ENCODE measurements at places on chromosomes 16 and 17. TPM values are rescaled to one million over a fixed set of nuclear protein-coding genes. Genes with fewer than 3 reads are reported as not detected.

GRCh38 chr16:12207939-12208338 lies 231.4 kb downstream of the SNX29 start:
- no peak for DNase-seq

- peak; percentile 43 for DNase-seq
Measured at GRCh38 chr16:27969574-27969973, 93.9 kb downstream of the GSG1L start.

DNA sequence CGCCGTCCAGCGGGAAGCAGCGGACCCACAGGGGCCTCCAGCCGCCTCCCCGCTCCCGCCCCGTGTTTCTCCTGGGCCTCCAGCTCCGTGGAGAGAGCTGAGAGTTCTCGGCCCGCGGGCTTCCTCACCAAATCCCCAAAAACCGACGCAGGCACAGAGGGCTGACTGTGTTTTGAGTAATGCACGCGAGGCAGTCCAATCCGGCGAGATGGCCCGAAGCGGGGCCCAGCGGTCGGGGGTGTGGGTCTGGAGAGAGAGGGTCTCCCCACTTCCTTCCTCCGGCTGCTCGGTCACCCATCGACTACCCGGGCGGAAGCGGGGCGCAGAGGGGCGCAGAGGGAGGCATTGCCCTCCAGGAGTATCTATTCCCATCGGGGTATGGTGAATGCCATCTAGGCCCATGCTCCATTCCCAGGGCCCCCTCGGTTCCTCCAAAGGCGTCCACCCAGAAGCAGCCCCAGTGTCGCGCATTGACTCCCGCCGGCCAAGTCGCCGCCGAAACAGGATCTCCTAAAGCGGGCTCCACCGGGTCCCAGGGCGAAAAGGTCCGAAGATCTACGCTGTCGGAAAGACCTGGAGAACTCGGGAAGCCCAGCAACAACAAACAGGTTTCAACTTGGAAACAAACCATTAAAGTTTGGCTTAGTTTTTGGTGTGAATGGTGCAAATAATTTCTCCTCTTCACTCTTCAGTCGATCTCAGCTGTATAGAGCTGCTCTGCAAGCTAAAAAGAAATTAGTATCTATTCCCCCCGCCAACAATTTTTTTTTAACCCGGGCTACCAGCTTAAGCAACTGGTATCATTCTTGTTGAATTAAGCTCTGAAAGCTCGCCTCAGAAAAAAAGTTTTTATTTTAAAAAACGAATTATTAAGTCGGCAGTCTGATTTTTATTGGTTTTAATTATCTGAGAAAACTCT lies 19.2 kb upstream of the HOXB13 start:
- no peak for DNase-seq

- no peak for DNase-seq
Measured at GRCh38 chr17:42189651-42189965, 4.4 kb upstream of the HCRT start.

GRCh38 chr17:3647769-3648555 lies 11.4 kb downstream of the CTNS start:
- DNase-seq = peak; percentile 58

The ADGRG1 gene
- 10.1 TPM for total RNA-seq

Data from MCF 10A (cell line).